Stimulated activated CD4-positive, alpha-beta T cell treated with anti-CD3 and anti-CD28 coated beads, Interleukin-15, amount 100 ng/mL, for 1 hour (primary cell): ENCODE measurements at places on chromosomes 5 and 9.

DNA sequence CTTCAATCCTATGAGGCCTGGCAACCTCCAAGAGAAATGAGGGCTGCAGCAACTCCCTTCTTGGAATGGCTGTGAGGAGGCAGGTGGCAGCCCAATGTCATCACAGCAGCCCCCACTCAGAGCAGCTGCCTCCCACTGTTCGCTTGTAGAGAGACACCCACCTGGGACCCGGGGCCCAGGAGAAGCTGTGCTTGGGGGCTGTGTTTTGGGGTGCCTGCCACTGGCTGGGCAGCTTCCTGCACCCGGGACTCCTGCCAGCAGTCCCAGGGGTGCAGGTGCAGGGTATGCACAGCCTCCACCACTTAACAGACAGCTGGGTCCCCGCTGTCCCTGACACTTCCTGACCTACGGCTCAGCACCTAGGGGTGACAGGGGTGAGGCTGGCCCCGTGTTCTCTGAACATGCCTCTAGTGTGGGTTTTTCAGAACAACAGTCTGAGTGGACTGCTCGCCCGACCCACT lies 26.2 kb downstream of the NIPAL4 start:
- DNase-seq, result no peak

GRCh38 chr9:73515216-73515615 lies 363.6 kb downstream of the ANXA1 start:
- no peak for DNase-seq

DNA sequence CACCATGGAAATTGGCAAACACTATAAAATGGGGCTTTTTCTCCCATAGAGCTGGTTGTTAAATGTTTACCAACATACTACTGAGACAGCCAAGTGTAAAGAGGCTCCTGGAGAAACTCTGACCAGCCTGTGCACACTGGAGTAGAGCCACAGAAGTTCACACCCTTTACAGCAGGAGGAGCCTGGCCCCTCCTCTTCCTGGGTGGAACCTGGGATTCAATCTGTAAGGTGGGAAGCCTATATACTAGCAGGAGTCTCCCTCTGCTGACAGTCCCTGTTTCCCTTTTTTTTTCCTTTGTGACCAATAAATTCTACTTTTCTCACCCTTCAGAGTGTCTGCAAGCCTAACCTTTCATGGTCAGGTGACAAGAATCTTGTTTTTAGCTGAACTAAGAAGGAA lies 10.4 kb upstream of the SLC30A5 start:
- no peak for DNase-seq

DNA sequence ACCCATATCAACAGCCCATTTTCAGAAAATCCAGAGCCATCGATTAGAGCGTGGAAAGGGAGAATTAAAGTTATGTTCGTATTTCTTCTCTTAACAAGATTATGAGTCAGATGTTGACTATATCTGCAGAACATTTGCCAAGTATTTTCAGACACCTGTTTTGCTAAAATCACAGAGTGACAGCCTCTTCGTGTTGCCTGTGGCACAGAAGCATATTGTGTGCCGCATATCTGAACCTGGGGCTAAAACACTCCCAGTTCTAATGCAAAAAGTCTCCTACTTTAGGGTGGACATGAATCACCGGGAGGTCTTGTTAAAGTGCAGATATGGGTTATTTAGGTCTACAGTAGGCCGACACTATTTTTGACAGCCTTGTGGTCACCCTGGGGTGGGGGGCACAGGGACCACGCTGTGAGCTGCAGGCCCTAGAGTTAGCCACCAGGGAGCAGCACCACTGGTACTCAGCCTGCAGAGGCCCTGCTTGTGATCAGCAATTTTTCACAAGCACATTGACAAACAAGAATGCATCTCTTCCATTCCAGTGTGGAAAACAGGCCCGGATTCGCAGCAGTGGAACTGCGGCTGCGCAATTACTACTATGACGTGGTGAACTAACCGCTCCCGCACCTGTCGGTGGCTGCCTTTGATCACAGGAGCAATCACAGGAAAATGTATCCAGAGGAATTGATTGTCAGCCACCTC lies 93.5 kb downstream of the SYK start:
- DNase-seq, result no peak

DNA sequence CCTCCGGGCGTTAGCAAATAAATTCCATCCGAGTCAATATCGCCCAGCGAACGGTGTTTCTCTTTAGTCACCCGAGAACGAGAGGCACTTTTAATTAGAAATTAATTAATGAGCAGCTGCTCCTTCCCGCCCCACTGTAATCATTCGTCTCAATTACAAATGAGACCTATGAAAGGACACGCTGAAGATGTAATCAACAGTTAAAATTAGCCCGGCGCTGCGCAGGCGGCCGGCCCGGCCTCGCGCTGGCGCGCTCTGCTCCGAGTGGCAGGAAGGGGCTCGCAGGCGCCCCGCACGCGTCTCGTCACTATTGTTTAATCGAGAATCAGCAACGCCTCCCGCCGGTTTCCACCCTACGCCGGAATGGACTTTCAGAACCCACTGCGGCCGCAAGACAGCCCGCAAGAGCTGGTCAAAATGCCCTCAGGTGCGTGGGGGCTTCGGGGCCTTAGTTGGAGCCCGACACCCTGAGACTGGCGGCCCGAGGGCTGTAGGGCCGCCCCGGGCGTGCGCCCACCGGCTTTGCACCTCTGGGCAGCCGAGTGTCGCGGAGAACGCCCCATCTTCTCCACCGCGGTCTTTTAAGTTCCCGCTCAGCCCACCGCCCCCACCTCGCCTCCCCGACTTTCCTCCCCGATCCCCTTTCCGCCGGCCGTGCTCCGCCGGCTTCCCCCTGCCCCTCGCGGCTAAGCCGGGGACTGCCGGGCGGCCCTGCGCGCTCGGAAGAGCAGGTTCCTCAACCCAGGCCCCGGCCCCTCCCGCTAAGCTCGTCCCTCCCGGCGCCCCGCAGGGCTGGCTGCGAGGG lies 597 bp upstream of the IRX4 start:
- no peak for DNase-seq
